ENCODE measurements at places on chromosomes 6 and 20.

GRCh38 chr20:22354647-22355046 is 229.7 kb downstream of the FOXA2 start:
- no peak for DNase-seq

DNA sequence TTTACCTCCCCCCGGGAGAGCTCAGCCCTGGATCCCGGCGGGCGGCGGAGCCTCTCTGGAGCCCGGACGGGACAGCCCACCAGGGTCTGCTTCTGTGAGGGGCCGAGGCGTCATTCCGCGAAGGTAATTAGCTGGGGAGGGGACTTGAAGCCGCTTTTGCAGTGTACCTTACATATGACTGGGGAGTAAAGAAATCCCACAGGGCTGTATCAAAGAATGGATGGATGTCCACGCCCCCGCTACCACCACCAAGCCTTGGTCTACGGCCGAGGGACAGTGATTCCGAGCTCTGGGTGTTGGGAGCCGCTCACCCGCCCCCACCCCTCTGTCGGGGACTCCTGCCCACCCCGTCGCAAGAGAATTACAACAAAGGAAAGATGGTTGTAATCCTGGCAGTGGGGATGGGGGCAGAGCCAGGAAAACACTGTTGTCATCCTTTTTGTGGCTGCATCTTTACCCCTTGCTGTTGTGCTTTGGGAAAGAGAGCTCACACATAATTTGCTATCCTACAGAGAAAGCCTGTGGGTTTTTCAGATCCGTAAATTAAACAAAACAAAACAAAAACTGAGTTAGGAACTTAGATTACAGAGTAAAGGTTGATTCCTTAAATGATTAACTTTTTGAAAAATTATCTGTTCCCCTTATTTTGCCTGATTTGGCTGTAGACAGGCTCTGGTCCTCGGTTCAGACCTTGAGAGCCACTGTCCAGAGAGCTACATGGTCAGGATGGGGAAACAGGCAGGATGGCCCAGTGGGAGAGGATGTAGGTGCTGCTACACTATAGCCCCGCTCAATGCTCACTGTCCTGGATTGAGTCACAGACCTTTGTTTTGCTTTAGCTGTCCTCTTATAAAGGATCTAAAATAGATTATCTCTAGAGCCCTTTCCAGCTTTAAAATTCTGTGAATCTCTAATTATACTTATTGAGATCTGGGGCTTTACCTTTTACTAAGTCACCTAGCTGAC is 997 bp upstream of the FBXO30 start:
- DNase-seq: peak; percentile 12

- no peak for DNase-seq
These were observed 6.7 kb upstream of the BEND3 start for GRCh38 chr6:107121964-107122495.

DNA sequence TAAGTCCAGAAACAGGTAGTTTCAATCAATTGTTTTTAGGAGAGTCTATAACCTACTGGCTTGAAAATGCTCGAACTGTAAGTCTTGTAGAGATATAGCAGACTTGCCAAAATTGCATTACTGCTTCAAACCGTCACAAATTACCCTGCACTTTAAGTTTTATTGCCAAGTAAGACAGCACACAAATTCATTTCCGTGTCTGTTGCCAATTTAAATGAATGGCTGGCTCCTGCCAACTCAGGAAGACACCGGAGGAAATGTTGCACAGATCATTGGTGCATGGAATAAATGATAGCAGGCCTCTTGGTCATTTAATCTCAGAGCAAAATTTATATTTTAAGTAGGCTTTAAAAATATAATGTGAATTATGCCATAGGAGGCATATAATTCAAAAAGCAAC is 438.1 kb downstream of the HACE1 start:
- no peak for DNase-seq

GRCh38 chr6:52994839-52995088 is 320 bp downstream of the GSTA4 start:
- DNase-seq: no peak

GRCh38 chr6:154301839-154302752 is 54.5 kb downstream of the IPCEF1 start:
- no peak for DNase-seq

DNA sequence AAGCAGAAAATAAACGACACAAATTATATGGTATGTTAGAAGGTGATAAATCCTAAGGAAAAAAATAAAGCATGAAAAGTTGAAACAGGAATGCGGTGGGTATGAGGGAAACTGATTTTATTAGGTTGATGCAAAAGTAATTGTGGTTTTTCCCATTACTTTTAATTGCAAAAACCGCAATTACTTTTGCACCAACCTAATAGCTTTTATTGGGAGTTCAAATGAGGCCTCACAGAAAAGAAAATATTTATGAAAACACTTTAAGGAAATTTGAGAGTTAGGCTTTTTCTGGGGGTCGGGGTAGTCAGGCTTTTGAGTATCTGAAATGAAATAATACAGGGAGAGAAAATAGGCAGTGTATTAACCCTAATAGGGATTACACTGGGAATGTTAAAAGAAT is 397.0 kb upstream of the KHDRBS2 start:
- no peak for DNase-seq

DNA sequence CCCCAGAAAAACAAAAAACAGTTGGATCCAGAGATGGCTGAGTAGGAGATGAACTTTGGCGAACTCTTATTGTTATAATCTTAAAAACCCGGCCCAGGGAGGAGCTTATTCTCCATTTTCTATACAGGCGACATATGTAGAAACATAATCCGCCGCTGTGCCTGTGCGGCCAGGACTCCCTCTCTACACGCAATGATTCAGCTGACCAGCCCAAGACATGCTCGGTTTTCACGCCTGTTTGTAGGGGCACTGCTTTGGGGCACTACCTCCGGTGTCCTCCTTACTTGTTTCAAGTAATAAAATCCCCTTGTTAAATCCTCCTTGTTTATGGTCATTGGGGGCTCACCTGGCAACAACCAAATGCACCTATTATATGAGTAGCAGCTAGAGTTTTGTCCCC is 89.9 kb downstream of the SEL1L2 start:
- no peak for DNase-seq

GRCh38 chr6:101126501-101126900 is 245.4 kb upstream of the ASCC3 start:
- DNase-seq: no peak

GRCh38 chr6:113625850-113626249 is 231.3 kb upstream of the MARCKS start:
- no peak for DNase-seq
